ENCODE measurements at places on chromosomes 3 and 15.

- no peak for DNase-seq
Measured at GRCh38 chr3:187288131-187288854, 3.2 kb downstream of the MASP1 start.

- DNase-seq = peak; percentile 35
Measured at GRCh38 chr15:74873756-74874424, 725 bp upstream of the SCAMP2 start.

GRCh38 chr15:57018151-57018550, 99.7 kb downstream of the TCF12 start:
- no peak for DNase-seq

DNA sequence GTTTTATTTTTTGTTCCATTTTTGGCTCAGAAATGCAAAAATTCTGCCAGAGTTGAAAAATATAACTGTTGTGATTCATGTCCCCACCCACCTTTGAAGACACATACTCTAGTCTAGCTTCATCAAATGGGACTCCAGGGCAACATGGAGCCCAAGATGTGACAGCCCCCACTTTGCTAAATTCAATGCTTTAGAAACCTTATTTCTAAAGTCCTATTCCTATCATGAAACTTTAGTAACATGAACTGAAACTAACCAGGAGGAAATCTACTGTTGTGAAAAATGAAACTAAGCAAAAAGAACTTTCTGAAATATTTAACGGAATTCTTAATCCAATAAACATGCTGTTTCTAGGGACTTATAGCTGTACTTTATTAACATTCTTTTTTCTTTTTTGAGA, 20.3 kb downstream of the UBP1 start:
- DNase-seq = no peak

- peak; percentile 24 for DNase-seq
Measured at GRCh38 chr15:83064859-83065258, 2.2 kb downstream of the BTBD1 start.

DNA sequence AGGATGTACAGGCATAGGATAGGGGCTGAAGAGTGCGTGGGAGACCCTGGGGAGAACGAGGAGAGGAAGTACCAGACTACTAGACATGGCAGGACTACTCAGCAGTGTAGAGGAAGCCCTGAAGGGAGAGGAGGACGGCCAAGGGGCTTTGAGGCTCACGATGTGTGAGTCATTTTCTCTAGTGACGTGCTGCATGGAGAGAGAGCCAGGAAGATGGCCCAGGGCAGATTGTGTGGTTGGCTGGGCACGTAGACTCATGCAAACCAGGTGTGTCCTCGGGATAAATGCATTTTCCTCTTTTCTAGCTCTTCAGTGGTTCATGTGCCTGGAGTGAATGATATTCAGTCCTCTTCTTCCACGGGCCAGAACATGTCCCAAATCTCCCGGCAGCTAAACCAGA, 115.0 kb upstream of the ABHD17C start:
- peak; percentile 99 for DNase-seq

- no peak for DNase-seq
Measured at GRCh38 chr3:43468133-43468532, 153.7 kb downstream of the ANO10 start.

DNA sequence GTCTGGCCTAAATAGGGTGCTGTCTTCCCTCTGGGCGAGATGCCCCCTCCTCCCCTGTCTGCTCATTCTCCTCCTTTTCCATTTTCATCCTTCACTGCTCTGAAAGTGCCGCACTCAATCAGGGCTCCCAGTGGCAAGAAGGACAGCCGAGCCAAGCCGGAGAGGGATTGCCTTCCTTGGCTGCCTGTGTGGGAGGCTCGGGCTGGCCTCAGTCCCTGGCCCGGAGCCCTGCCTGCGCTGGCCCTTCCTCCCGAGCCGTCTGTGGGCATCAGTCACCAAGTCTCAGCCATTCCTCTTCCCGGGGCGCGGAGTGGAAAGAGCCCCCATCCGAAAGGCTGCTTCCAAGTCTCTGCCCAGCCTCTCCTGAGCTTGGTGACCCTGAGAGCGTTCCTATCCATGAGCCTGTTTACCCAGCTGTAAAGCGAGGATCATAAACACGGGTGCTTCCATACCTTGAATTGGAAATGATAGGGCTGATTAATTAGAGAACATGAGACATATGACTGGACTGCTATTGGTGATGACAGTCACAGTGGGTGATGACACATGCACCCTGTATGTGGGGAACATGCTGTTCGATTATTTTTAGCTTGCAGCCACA, 59.1 kb upstream of the TLE3 start:
- DNase-seq = peak; percentile 71

- DNase-seq = peak; percentile 92
Measured at GRCh38 chr3:48561045-48561736, 2.4 kb downstream of the UCN2 start.

DNA sequence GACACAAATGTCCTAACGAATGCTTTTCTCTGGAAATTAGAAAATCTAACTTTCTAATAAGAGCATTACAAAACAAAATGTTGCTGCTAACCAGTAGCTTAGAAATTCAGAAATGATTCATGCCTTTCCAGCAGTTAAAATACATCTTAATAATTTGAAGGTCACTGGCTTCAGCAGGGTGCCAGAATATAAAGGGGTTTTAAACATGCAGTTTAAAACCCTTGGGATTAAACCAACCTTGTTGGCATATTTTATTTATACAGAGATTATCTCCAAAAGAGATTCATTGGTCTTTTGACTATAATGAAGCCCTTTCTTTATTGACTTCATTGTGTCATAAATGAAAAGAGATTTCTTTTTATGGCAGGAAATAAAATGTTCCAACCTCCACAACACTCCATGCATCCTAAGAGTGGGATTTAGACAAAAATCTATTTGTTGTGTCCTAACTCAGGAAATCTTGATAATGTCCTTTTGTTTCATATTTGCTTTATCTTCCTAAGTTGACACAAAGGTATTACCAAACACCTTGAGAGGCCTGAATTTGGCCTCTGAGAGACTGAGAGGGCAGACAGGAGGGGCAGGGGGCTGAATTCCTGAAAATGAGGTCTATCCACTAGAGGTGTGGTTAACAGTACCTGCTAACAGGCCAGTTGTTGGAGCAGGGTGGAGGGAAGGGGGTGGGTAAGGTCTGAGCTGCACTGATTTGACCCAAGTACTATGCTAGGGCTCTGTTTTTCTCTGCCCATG, 124.4 kb downstream of the FEZF2 start:
- no peak for DNase-seq

DNA sequence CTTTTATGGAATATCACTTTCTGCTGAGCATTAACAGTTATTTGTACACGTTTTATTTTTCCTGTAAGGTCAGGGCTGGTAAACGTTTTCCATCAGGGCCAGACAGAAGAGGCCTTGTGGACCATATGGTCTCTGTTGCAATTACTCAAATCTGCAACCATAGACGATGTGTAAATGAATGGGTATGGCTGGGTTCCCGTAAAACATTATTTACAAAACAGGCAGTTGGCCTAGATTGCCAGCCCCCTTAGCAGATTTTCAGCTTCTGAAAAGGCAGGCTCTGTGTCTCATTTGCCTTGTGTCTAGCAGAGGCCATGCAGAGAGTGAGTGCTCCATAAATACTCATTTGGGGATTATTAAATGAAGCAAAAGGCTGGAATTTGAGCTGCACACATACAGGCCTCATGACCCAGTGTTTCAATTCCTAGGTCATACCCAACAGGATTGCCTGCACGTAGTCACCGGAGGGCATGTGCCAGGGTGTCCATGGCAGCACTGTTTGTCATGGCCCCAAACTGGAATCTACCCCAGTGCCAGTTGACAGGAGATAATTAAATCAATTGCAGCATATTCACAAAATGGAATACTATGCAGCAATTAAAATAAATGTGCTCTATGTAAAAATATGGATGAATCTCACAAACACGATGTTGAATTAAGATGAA, 51.3 kb downstream of the GPD1L start:
- no peak for DNase-seq

GRCh38 chr3:74814181-74814580, 199.7 kb upstream of the CNTN3 start:
- DNase-seq = no peak

DNA sequence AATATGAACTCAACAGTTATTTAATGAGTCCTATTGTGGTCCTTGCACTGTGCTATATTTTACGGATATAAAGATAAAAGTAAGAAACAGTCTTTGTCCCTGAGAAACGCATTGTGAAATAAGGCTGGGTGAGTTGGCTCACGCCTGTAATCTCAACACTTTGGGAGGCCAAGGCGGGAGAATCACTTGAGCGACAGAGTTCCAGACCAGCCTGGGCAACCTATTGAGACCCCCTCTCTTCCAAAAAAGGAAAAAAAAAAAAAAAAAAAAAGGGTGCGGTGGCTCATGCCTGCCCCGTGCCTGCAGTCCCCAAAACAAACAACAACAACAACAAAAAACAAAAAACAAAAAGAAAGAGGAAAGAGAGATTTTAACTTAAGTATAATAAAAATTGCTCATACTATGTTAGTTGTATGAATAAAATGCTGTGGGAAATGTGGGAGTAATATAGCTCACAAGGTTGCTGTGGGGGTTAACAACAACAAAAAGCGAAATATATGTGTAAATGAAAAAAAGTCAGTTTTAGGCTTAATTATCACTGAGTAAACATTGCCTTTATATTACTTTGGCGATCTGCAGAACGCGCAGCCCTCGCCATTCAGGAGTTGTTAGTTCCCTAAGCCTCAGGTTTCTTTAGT, 461 bp upstream of the FNDC3B start:
- no peak for DNase-seq

DNA sequence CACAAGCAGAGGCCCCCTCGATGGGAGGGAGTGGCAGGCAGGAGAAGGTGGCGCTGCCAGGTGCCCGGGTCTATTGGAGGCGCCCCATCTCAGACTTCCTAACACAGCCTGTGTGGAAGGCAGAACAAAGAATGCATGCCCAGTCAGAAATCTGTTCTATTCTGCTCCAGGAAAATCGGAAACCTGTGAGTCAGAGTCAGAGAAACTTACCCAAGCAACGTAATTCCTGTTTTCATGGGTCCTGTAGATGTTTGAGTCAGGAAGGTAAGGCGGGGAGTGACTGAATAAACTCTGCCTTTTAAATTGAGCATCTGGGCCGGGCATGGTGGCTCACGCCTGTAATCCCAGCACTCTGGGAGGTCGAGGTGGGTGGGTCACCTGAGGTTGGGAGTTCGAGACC, 13.7 kb downstream of the MAP6D1 start:
- DNase-seq = no peak

- DNase-seq = peak; percentile 36
Measured at GRCh38 chr15:68789534-68790241, 31.0 kb downstream of the ANP32A start.

GRCh38 chr3:155912579-155913190, 42.2 kb downstream of the GMPS start:
- no peak for DNase-seq

- no peak for DNase-seq
Measured at GRCh38 chr3:62098646-62099365, 274.5 kb downstream of the FEZF2 start.
